Suppressor macrophage treated with lipopolysaccharide for 4 hours (primary cell): ENCODE measurements at places on chromosomes 6 and 20.

GRCh38 chr20:42650191-42650746 is 539.4 kb downstream of the PTPRT start:
- DNase-seq: no peak

DNA sequence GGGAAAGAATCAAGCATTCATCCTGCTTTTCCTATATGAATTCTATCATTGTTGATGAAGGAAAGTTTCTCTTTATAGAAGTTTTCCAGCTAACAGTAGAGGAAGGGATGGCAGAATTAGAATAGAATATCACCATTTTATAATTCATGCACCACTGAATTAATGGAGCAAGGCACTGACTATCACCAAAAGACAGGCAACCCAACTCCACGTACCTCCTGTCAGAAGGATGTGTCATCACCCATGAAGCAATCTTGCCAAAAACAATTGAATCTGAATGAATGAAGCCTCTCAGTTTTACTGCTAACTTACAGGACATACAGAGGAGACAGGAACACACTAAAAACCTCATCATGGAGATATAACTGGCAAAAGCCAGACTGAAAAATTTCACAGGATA is 122.4 kb downstream of the NFATC2 start:
- DNase-seq: no peak

- peak; percentile 81 for DNase-seq
Observed at GRCh38 chr20:49276961-49277785, 684 bp downstream of the ZNFX1 start.

DNA sequence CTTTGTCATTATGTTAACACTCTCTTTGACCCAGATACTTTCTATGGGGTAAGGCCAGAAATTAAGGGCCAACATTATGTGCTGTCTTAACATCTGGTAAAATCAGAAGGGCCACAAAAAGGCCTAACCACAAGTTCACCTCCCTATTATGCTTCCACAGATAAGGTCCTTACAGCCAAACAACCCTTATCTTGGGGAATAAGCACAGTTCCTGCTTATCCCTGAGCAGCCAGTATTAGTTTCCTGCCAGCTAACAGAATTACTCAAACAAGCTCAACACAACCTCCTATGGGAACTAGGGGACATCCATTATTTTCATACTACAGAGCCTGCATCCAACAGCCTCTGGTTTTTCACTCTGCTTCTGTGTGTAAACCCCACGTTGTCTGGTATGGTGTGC is 724.8 kb downstream of the HACE1 start:
- no peak for DNase-seq

DNA sequence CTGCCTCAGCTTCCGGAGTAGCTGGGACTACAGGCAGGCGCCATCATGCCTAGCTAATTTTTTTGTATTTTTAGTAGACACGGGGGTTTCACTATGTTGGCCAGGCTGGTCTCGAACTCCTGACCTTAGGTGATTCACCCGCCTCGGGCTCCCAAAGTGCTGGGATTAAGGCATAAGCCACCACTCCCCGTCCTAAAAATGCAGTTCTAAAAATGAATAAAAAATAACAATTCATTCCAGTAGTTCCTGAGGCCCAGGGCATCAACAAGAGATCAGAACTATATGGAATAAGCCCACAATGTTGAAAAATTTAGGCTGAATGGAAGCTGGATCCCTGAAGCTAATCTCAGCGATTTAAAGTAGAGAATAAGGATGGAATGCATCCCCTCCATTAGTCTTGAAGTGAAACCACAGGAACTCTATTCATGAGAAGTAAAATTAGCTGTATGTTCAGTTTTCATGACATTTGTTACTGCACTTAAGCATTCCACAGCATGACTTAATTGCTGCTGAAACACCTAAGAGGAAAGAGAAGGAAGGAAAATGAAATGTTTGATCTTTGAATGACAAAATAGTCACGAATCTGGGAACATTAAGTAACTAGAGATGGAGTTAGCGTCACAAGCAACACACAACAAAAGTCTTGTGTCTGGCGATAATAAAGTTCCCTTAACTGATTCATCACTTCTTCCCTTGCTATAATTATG is 80.4 kb upstream of the RIPOR2 start:
- DNase-seq: peak; percentile 78

- DNase-seq: no peak
Observed at GRCh38 chr6:23269436-23269835, 700.1 kb downstream of the HDGFL1 start.

DNA sequence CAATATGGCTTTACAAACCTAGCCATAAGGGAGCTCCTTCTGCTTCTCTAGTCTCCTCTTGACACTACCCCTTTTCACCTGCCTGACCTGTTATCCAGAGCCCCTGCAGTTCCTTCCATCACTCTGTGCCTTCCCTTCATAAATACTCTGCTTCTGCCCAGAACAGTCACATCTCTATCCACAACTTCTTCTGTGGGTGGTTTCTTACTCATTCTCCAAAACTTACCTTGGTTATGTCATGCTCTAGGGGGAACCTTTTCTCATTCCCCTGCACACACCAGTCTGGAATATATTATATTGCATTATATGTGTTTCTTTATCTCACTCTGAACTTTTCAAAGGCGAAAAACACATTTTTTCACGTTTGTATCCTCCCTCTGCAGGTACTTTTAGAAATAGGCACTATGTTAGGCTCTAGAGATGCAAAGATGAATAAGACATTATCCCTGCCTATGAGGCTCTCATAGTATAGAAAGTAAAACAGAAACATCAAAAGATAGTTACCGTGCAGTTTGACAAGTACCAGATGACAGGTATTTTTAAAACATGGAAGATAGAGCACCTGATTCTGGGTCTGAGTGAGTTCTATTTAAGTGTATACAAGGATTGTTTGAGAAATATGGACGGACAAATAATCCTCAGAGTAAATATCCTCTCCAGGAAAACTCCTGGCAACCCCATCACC is 51.5 kb downstream of the AIG1 start:
- no peak for DNase-seq

GRCh38 chr20:17878912-17879602 is 89.5 kb downstream of the SNX5 start:
- no peak for DNase-seq

DNA sequence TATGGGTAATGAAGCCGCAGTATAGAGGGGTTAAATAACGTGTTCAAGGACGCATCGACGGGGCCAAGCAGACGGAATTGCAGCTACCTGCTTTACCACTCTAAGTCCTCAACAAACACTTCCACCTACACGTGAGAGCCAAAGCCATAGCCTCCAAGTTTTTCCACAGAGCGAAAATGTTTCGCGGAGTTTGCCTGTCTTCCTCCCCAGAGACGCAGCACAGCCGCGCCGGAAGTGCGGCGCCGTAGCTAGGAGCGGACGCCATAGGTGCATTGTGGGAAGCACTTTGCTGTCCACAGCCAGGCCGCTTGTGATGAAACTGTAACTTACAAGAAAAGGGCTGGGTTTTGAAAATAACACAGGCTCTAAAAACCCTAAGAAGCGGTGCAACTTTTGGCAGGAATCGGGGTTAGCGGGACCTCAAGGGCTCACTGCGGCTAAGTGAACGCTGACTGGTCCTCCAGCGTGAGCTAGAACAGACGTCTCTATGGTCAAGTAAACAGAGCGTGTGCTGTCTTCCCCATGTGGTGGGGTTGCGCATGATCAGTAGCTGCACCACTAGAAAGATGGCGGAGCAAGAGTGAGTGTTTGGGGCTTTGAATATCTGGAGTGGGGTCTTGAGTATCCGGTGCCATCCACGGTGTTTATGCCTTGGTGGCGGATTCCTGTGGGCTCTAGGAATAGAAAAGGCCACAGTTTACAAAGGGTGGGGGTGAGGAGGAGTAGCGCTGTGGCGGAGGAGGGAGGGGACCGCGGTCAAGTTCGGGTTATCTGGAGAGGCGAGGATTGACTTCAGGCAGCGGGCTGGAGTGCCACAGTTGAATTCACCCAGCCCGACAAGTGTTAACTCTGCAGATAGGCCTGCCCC is at the start of gene RPL7L1:
RPL7L1 (plus strand) TSS at position 245 of the 868 bp plus-strand sequence; CDS start at position 540, 295 bp downstream.
- DNase-seq: peak; percentile 87

- no peak for DNase-seq
Observed at GRCh38 chr6:21395121-21395520, 198.4 kb upstream of the SOX4 start.

- DNase-seq: no peak
Observed at GRCh38 chr6:2274981-2275891, 29.8 kb upstream of the GMDS start.

GRCh38 chr6:52435345-52435744 is 15.2 kb downstream of the EFHC1 start:
- no peak for DNase-seq

DNA sequence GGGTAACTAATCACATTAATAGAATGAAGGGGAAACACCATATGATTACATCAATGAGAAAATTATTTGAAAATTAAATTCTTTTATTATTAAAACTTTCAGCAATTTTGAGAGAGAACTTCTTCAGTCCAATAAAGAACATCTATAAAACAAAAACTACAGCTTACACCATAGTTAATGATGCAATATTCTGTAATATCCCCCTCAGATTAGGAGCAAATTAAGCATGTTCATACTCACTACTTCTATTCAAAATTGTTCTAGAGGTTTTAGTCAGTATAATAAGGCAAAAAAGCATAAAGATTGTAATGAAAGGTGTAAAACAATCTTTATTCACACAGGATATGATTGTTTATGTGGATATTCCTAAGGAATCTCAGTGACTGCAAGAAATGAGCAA is 465.4 kb downstream of the CD109 start:
- DNase-seq: no peak

DNA sequence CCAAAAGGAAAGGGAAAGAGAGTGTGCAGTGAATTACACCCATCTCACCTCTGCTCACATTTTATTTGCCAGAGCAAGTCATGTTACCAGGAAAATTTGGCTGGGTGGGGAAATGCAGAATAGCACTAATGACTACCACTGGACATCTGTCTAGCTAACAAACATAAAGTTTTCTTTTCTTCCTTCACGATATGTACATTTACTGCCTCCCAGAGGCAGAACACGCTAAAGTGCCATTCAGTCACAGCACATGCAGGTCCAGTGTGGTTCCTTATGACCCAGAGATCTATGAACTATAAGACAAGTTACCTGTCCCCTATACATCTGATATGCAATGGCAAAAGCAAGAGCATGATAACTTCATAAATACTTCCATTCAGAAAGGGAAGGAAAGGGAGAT is 194.1 kb downstream of the OGFRL1 start:
- no peak for DNase-seq

- no peak for DNase-seq
Observed at GRCh38 chr20:10683537-10683936, 9.7 kb upstream of the JAG1 start.

DNA sequence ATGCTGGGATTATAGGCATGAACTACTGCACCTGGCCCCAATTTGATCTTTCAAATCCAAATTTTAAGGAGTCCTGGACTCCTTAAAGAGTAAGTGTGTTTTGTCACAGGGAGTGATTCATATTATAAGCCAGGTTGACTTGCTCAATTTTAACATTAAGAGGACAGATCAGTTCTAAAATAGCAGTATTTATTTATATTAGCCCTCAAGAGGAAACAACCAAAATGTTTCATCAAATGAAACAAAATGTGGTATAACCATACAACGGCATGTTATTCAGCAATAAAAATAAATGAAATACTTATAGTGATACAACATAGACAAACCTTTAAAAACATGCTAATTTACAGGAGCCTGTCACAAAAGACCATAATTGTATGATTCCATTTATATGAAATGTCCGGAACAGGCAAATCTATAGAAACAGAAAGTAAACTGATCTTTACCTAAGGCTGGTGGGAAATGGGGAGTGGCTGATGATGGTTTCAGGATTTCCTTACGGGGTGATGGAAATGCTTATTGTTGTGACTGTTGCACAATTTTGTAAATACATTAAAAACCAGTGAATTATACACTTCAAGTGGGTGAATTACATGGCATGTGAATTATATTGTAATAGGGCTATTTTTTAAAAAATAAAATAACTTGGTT is 637.4 kb downstream of the MMUT start:
- DNase-seq: no peak

DNA sequence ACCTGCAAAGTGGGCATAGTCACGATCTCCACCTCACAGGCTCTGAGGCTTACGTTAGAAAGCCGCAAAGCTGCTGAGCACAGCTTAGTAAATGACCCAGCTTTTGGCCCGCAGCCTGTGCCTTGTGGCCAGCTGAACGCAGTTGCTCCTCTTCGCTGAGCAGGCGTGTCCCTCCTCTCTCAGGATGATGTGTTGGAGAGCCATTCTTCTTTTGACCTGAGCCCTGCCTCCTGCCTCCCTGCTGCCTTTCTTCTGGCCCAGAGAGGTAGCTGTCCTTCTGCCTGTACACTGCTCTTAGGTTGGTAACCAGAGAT is 47.6 kb upstream of the MYL9 start:
- no peak for DNase-seq

GRCh38 chr20:1657556-1658334 is at the start of gene SIRPG:
Gene SIRPG, minus strand, starts transcription at chr20:1657779. Its CDS starts 65 bp downstream, at chr20:1657714.
- no peak for DNase-seq

- peak; percentile 15 for DNase-seq
Observed at GRCh38 chr6:78611886-78612480, 255.4 kb upstream of the IRAK1BP1 start.

DNA sequence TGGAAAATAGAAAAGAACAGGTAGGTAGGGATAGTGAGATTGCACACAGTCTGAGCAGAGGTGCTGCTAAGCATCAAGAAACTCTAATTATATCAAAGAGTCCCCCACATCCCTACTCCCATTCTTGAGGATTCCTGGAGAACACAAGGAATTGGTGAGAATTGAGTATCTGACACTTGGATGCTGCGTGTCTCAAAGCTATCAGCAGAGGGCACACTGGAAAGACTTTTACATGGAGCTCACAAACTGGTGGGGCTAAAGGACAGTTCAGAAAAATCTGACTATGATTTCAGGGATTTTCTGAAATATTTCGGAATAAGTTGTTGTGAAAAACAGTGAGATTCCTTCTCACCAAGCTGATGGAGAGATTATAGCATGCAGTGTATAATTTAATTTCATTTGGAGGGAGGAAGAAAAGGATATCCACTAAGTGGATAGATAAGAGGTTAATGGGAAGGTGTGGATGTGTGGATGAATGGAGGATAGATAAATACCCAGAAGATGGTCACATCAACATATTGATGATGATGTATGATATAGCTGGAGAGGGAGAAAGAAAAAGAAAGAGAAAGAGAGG is 215.4 kb upstream of the DEFB112 start:
- DNase-seq: no peak

DNA sequence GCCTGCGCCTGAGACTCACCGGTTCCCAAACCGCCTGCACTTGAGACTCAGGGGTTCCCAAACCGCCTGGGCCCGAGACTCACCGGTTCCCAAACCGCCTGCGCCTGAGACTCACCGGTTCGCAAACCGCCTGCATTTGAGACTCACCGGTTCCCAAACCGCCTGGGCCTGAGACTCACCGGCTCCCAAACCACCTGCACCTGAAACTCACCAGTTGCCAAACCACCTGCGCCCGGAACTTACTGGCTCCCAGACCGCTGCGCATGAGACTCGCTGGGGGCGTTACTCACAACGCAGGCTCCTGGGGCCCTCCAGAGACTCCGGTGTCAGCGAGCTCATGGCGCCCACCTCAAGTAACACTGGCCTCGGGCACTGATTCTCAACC is 90.2 kb downstream of the DACT2 start:
- no peak for DNase-seq

DNA sequence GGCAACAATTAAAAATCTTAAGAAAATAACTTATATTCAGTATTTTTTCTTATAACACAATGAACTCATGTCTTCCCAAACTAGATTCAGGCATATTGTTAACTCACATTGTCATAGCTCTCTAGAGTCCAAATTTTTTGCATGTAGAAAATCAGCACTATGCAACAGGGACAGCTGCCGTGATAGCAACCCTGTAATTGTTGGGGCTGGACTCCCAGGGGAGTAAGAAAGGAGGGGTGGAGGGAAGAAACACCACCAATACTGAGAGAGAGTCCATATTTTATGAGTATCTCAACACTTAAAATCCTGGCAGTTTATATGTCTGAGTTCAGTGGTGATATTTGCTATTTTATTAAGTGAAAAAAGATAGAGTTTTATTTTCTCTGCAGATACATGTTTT is 89.6 kb upstream of the HS3ST5 start:
- DNase-seq: no peak
